ENCODE measurements at places on chromosomes 1 and 21. TPM values are rescaled to one million over a fixed set of nuclear protein-coding genes. Genes with fewer than 3 reads are reported as not detected.

The NUP210L gene
- not detected for total RNA-seq

The CD34 gene
- not detected for total RNA-seq

The ERICH3 gene
- not detected for total RNA-seq

The SV2A gene
- total RNA-seq, result 0.09 TPM

The IL20 gene
- not detected for total RNA-seq

Measured in A549 treated with Hydrocortisone at 1 μM for 4 hours (cell line).